Fibroblast of villous mesenchyme (primary cell): ENCODE measurements at places on chromosomes 12 and 14.

DNA sequence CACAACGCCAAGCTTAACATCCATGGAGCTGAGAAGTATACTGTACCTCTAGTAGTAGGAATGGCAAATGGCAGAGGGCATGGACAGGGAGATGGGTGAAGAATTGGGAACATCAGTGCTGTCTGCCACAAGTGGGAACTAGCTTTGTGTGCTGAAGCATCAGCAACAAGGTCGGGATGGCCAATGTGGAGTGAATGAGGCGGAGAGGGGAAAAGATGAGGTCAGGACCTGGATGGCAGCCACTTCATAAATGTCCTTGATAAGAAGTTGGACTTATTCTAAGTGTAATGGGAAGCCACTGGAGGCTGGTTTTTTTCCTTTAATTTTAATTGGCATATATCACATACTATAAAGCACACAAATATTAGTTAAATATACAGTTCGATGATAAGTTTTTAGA is 21.9 kb upstream of the CLMN start:
- no peak for DNase-seq

DNA sequence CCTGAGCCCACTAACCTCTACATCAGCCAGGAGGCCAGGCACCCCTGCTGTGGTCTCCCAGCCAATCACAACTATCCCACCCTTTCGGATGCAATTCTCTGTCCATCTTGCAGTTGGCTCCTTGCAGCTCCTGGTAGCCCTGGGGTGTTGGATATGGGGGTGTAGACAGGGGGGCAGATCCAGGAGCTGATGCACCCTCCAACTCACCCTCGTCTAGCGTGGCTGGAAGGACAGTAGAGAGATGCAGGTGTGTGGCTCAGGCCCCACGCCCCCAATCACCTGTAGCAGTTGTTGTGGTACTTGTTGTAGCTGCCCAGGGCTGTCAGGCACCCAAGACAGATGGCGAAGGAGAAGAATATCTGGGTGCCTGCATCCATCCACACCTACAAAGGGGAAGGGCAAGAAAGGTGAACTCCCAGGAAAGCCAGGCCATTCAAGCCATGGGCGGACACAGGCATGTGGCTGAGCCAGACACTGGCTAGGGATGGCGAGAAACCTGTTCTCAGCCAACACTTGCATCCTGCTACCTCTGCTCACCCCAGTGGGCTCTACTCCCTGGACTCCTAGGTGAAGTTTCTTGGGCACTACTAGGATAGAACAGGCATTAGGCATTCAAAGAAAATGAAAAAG is 13.4 kb upstream of the SLC6A12 start:
- no peak for DNase-seq

DNA sequence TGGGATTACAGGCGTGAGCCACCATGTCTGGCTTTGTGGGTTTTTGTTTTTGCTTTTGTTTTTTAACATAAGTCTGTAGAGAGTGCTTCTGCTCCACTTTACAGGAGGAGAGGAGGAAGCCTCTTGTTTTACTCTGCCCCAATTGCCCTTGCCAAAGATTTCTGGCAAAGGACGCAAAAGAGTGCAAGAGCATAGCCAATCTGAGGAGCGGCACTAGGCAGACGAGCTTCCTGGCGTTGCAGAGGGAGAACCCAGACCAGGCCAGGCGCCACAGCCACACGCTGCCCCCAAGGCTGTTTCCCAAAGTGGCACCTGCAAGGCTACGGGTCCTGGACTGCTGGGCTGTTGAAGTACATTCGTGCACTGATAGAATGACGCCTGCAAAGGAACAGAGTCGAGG is 96.2 kb downstream of the BBS10 start:
- no peak for DNase-seq

- no peak for DNase-seq
Observed at GRCh38 chr12:14605401-14605989, 37.8 kb upstream of the PLBD1 start.

DNA sequence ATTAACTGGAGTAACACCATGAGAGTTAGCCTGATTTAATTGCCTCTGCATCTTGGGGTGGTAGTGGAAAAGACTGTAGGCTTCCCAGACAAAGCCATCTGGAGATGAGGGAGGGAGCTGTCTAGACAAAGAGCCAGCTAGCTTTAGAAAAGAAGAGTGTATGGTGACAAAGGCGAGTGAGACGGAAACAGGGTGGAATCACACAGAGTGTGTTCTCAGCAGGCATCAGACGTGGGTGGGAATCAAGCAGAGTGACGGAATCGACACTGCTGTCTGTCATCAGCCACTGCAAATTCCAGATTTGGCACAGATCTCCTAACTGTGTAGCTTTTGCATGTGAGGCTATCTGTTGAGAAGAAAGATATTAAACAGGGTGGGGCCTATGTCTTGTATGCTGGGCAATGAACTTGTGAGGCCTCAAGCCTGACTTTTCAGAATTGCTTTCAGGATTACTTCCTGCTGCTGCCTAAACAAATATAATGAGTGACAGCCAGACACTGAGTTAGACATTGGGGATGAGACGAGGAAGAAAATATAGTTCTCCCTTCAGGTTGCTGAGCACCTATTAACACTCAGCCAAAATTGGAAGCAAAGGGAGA is 236.5 kb upstream of the GRIP1 start:
- DNase-seq: no peak

DNA sequence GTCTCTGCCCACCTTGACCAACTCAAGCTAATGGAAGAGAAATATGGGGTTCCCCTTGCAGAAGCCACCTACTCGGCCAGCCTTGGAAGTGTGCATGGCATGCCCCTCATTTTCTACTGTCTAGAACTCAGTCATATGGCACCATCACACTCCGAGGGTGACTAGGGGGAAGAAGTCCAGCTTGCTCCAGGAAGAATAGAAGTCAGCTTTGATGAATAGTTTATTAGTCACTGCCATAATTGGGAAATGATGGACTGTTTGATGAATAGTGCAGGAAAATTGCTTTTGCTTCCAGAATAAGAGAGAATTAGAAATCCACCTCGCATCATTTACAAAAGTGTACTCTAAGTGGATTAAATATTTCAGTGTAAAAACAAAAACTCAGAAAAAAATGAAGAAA is 1030.6 kb downstream of the VRK1 start:
- no peak for DNase-seq

DNA sequence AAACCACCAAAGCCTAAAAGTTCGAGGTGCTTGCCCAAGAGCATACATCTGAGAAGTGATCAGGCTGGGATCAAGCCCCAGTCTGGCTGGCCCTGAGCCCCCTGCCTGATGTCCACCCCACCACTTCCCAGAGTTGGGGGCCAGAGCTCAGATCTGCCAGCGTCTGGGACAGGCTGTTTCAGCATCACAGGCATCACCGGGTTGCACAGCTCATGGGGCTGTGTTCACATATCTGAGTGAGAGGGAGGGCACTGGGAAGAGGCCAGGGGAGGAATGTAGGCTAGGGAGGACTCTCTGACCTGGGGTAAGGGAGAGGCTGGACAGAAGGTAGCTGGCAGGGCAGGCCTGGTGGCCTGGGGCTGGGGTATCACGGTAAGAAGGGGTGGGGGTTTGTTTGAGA is 6.0 kb downstream of the TGM1 start:
- DNase-seq: no peak
